Activated CD4-positive, alpha-beta T cell treated with anti-CD3 and anti-CD28 coated beads for 24 hours (primary cell): ENCODE measurements at places on chromosomes 11 and 22.

GRCh38 chr11:88179971-88180629, 4.9 kb upstream of the RAB38 start:
- DNase-seq, result no peak

DNA sequence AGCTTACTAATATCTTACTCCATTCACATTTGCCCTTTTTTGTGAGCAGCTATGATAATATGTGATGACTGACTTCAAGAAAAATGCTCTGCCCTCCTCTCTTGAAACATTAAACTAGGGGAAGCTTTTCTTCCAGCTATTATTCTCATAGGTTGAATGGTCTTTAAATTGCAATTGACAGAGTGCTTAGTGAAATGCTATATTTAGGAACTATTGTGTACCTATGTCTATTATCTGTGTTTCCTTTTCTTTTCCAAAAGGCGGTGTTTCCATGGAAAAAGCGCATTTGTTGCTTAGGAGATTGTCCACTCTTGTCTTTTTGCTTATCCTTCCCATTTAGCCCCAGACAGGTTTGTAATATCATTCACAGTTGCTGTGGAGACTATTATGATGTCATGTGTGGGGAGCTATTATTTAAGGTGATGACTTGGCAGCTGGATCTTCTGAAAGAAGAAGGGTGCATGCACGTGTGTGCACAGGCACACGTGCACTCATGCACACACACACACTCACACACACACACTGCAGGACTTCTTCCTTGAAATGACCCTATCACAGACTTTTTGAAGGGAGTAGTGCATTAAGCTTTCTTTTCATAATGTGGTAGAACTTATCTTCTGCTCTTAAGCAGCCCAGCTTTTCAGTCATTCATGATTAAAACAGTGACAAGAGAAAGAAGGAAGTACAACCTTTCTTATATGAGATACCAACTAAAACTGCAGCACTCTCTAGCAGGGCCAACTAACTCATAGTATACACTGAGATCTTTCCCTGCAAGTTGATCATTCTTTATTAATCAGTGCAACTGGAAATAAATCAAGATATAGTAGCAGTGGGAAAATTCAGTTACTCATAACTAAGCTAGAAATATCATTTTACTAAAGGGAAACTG, 340.8 kb upstream of the MTNR1B start:
- DNase-seq, result no peak

DNA sequence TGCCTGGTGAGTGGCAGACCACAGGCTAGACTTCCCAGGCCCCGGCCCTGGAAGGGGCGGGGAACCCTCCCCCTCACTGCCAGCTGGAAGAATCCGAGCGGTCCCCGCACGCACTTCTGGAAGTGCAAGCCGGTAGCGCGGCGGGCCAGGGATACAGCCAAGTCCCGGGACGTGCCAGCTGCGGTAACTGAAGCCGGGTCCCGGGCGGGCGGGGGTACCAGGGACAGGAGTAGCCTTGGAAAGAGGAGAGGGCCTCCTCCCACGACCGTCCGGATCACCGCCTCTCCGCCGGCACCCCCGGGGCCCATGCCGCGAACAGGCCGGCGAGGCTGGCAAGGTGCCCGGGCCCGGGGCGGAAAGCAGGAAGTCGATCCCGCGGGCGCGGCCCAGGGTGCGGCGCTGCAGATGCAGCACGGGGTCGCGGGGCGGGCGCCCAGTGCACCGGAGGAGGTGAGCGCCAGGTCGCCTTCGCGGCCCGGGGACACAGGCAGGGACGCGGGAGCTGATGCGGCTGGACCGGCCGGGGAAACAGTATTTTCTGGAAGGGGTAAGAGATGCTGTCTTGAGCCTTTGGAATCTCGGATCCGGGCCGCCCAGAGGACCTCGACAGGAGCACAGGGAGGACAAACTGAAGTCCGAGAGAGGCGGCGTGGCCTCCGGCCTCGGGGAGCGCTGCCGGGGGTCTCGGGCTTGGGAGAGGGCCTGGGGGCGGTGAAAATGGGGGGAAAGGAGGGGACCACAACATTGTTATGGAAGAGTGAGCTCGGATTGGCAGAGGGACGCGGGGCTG, 783 bp upstream of the SLC35C1 start:
- DNase-seq, result peak; percentile 35

- DNase-seq, result no peak
Measured at GRCh38 chr11:119028346-119029068, 2.2 kb downstream of the SLC37A4 start.

- no peak for DNase-seq
Measured at GRCh38 chr22:32185821-32186220, 19.1 kb downstream of the RFPL2 start.

DNA sequence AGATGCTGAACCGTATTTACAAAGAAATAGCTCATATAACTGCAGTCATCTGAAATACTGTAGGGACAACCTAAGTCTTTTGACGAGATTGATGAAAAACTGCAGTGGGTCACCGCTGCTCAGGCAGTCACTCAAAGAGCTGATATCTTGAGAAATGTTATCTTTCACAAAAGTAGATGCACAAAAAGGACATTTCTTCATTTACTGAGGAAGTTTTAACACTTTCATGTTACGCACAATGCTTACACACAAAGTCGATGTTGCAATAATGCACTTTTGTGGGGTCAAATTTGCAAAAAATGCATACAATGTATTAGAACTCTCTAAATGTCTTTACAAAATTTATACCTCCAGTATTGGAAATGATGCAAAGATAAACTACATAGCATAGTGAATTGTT, 16.2 kb upstream of the OR10V1 start:
- no peak for DNase-seq

DNA sequence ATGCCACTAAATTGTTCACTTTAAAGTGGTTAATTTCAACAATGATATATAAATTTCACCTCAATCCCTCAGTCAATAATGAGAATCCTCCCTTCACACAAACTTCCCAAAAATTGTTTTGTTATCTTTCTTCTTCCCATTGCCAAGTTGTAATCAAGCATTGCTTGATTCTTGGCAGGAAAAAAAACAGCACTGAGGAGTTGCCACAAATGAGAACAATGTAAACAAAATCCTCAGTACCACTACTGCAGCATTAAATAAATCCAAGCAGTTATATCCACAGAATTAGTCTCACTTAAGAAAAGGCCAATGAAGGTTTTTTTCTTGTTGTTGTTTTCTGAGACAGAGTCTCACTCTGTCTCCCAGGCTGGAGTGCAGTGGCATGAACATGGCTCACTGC, 38.2 kb downstream of the FAM168A start:
- DNase-seq, result no peak

DNA sequence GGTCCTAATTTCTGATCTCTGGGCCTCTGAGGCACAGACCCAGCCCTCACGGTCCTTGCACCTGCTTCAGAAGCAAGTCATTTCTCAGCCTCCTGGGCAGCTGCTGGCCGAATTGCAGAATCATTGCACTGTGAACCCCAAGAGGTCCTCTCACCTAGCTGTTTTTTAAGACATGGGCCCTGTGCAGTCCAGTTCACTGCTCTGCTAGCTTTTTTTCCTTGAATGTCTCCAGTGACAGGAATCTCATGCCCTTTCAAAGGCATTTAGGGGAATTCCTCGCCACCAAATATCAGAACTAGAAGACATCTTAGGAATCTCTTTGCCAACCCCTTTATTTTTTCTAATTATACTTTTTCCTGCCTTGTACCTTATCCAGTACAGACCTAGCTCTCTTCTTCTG, 35.6 kb upstream of the TP53I11 start:
- DNase-seq, result no peak

DNA sequence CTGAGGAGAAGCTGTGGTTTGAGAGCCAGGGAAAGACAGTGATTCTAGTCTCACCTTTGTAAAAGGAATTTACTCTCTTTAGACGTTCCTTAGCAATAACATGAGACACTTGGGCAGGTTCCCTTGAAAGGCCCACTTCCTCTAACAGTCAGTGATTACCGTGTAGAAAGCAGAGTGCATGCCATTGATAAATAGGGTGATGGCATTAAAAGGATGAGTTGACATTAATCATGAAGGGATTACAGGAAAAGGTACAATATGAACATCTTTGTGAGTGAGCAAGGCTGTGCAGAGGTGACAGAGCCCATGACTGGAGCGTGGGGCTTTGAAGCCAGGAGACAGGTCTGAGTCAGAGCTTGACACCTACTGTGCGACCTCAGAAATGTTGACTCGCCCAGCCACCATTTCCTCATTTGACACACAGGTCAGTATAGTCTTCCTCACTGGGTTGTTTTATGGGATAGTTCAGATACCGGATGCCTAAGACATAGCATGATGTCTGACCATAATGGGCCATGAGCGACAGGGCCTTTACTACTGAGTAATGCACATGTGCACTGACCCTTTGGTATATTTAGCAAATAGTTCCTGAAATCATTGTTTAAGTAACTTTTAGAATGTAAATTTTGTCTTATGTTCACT, 341.7 kb upstream of the MTNR1B start:
- no peak for DNase-seq

- DNase-seq, result no peak
Measured at GRCh38 chr22:27501191-27501936, 300.2 kb downstream of the MN1 start.

GRCh38 chr11:57742087-57742452, 779 bp downstream of the SELENOH start:
- no peak for DNase-seq

DNA sequence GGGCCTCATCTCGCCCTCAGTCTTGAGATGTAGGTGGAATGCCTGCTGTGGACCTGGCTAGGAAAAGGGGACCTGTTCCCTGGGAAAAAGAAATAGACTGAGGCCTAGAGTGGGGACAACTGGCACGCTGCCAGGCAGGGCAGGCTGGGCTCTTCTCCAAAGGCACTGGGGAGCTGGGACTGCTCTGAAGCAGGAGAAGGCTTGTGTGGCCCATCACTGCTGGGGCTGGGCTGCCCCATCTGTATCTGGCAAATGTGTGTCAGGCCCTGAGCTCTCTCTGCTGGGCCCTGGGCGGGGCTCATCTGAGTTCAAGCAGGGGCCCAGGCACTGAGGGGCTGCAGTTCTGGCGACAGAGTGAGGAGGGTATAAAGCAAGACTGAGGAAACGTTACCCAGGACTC, 32.9 kb downstream of the ARVCF start:
- DNase-seq, result no peak

DNA sequence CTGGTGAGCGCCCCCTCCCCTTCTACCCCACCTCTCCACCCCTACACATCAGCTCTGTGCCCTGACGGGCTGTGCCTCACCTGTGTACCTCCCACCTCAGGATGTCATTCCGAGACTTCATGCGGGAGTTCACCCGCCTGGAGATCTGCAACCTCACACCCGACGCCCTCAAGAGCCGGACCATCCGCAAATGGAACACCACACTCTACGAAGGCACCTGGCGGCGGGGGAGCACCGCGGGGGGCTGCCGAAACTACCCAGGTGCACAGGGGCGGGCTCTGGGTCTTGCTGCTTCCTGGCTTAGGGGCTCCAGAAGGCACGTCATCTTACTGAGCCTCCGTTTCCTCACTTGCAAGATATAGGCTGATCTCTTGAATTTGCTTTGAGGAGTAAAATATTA, 6.8 kb downstream of the CAPN1 start:
- no peak for DNase-seq

DNA sequence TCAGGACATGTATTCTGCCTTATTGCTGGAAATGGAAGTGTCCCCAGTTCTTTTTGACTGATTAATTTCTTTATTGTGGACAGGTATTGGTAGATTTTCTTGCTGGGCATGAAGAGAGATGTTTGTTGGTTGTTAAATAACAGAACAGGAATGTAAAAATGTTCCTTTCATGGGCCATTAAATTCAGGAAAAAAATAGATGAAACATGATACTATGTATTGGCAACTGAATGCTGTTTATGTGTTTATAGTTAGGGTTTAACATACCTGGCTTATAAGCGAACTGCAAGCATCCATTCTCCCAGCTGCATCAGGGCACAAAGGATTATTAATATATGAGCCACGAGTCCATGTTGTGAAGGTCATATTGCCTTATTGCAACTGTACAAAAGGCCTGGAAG, 368.5 kb downstream of the NELL1 start:
- no peak for DNase-seq

DNA sequence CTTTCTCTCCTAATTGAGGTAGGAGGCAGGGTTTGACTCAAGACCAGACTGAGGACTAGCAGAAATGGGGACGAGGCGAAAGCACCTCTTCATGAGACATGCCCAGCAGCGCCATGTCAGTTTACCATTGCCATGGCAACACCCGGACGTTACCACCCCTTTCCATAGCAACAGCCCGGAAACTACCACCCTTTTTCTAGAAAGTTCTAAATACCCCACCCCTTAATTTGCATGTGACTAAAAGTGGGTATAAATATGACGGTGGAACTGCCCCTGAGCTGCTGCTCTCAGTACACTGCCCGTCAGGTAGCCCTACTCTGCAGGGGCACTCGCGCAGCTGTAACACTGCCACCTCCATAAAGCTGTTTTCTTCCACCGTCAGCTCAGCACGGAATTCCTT, 5.9 kb upstream of the RAC2 start:
- DNase-seq, result no peak

- no peak for DNase-seq
Measured at GRCh38 chr11:112364962-112365481, 104.4 kb upstream of the PLET1 start.

DNA sequence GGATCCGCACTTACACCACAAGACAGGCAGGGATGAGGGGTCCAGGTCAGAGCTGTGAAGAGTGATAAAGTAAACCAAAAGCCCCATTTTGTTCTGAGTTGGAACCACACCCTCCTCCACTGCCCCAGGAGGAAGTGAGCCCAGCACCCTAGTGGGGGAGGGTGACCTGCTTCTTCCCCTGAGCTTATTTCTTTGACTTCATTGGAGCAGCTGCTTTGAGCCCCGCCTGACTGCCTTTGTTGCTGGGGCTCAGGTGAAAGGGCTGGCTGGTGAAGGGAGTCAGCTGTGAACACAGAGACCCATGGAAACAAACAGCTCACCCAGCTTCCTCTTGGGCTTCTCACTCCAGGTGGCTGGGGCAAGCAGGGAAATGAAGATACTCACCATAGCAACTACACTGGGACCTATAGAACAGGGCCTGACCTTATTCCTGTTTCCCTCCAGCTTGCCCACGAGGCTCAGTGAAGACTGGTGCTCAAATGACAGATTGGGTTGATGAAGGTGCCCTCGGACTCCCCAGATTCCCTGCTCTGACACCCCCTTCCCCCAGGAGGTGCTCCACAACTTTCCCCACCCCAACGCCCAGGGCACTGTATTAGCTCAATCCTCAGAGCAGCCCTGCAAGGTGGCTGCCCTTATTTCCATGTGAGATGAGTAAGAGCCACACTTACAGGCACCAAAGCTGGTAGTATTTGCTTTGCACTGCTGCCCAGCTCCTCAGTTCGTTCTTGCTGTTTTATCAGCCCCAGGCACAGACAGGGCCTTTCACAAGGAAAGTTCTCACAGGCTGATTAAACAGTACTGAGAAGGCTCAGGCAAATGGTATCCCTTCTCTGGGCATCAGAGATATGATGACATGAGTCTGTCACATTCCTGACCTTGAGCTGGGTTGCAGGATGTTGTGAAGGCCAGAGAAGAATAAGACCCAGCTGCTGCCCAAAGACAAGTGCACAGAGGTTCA, 2.4 kb downstream of the UCP2 start:
- peak; percentile 43 for DNase-seq
